ENCODE measurements at places on chromosomes 11 and 22. TPM values are rescaled to one million over a fixed set of nuclear protein-coding genes. Genes with fewer than 3 reads are reported as not detected.

DNA sequence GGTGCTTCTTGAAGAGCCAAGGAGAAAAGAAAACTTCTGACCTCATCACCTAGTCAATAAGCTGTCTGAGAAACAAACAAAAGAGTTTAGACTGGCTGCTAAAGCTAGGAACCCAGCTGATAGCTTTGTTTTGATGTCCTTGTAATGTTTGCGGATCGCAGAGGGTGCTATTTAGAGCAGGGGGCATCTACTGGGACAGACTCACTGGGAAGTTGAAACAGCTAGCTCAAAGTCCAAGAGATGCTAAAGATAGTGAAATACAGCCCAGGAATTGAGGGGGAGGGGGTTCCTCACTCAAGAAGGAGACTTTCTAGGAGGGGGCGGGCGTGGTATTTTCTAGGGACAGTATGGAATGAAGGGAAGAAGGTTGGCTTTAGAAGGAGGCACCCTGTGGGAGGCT is 18.9 kb downstream of the ZBTB16 start:
- no peaks in the 10 kb centered on the region for H3K36me3 ChIP-seq
- peak overlapping the region; percentile 74 for H3K27ac ChIP-seq

DNA sequence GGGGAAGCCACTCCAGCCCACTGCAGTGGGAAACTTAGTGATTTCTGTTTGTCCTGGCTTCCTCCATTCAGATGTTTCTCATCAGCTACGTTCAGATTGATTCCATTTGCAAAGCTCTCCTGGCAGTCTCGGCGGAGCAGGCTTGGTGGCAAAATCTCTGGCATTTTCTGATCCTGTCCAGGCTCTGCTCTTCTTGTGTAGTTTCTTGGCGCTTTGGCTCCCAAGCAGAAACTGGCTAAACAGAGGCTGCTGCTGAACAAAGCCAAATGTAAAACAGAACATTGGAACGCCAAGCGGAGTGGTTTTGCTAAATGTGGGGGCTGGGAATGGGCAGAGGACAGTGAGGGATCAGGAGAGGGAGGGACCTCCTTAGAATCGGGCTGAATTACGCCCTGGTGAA is 36.7 kb downstream of the ADAMTS8 start:
- H3K27ac ChIP-seq, result no peak overlapping the region
- H3K4me3 ChIP-seq, result no peak overlapping the region
- peaks cover 8% of the 10 kb centered on the region for H3K27me3 ChIP-seq
- H3K4me1 ChIP-seq, result peaks cover 7% of the 10 kb centered on the region
- H3K36me3 ChIP-seq, result no peaks in the 10 kb centered on the region

- H3K27ac ChIP-seq, result no peak overlapping the region
- no peaks in the 10 kb centered on the region for H3K36me3 ChIP-seq
- no peak overlapping the region for H3K4me3 ChIP-seq
- no peaks in the 10 kb centered on the region for H3K4me1 ChIP-seq
- no peak for DNase-seq
These were observed 7.5 kb downstream of the ROBO4 start for GRCh38 chr11:124890151-124890550.

GRCh38 chr22:32815059-32815458 is 13.6 kb downstream of the TIMP3 start:
- H3K27me3 ChIP-seq, result no peaks in the 10 kb centered on the region
- no peak overlapping the region for H3K4me3 ChIP-seq
- DNase-seq, result no peak
- H3K4me1 ChIP-seq, result no peaks in the 10 kb centered on the region
- H3K27ac ChIP-seq, result no peak overlapping the region

GRCh38 chr11:113554526-113554925 is 79.3 kb upstream of the DRD2 start:
- H3K27ac ChIP-seq, result no peak overlapping the region
- no peaks in the 10 kb centered on the region for H3K4me1 ChIP-seq
- no peak overlapping the region for H3K4me3 ChIP-seq
- no peaks in the 10 kb centered on the region for H3K27me3 ChIP-seq
- no peaks in the 10 kb centered on the region for H3K36me3 ChIP-seq

- no peak overlapping the region for H3K27ac ChIP-seq
- peaks cover 43% of the 10 kb centered on the region for H3K36me3 ChIP-seq
- no peaks in the 10 kb centered on the region for H3K27me3 ChIP-seq
- no peak overlapping the region for H3K4me3 ChIP-seq
- no peak for DNase-seq
These were observed 93.1 kb upstream of the HORMAD2 start for GRCh38 chr22:29987137-29987536.

GRCh38 chr11:43699870-43700269 is 19.3 kb downstream of the HSD17B12 start:
- no peak overlapping the region for H3K27ac ChIP-seq
- no peak overlapping the region for H3K4me3 ChIP-seq
- no peaks in the 10 kb centered on the region for H3K4me1 ChIP-seq
- H3K36me3 ChIP-seq, result no peaks in the 10 kb centered on the region

GRCh38 chr11:121394785-121395184 is 57.3 kb upstream of the SORL1 start:
- no peak overlapping the region for H3K27ac ChIP-seq
- no peak for DNase-seq
- no peak overlapping the region for H3K4me3 ChIP-seq
- no peaks in the 10 kb centered on the region for H3K36me3 ChIP-seq
- H3K27me3 ChIP-seq, result no peaks in the 10 kb centered on the region
- H3K4me1 ChIP-seq, result no peaks in the 10 kb centered on the region

DNA sequence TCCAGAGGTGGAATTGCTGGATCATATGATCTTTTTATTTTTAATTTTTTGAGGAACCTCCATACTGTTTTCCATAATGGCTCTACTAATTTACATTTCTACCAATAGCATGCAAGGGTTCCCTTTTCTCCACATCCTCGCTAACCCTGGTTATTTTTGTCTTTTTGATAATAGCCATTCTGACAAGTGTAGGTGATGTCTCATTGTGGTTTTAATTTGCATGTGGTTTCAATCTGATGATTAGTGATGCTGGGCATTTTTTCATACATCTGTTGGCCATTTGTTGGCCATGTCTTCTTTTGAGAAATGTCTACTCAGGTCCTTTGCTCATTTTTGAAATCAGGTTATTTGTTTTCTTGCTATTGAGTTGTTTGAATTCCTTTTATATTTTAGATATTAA is 15.4 kb upstream of the OR4D5 start:
- H3K27me3 ChIP-seq, result no peaks in the 10 kb centered on the region
- H3K4me3 ChIP-seq, result no peak overlapping the region
- H3K36me3 ChIP-seq, result no peaks in the 10 kb centered on the region
- DNase-seq, result no peak
- no peak overlapping the region for H3K27ac ChIP-seq

- DNase-seq, result no peak
- no peak overlapping the region for H3K4me3 ChIP-seq
- H3K27ac ChIP-seq, result no peak overlapping the region
- H3K27me3 ChIP-seq, result peaks cover 31% of the 10 kb centered on the region
These were observed 25.7 kb downstream of the ARHGEF17 start for GRCh38 chr11:73333640-73334383.

- H3K4me1 ChIP-seq, result no peaks in the 10 kb centered on the region
- H3K27me3 ChIP-seq, result no peaks in the 10 kb centered on the region
- H3K27ac ChIP-seq, result no peak overlapping the region
- H3K4me3 ChIP-seq, result no peak overlapping the region
- no peak for DNase-seq
- no peaks in the 10 kb centered on the region for H3K36me3 ChIP-seq
These were observed 26.6 kb downstream of the TUB start for GRCh38 chr11:8107642-8108041.

GRCh38 chr11:58286249-58286648 is 18.2 kb upstream of the OR10W1 start:
- H3K4me1 ChIP-seq, result no peaks in the 10 kb centered on the region
- no peak overlapping the region for H3K27ac ChIP-seq
- H3K4me3 ChIP-seq, result no peak overlapping the region
- H3K36me3 ChIP-seq, result no peaks in the 10 kb centered on the region
- peaks cover 13% of the 10 kb centered on the region for H3K27me3 ChIP-seq
- no peak for DNase-seq

- no peak overlapping the region for H3K27ac ChIP-seq
- no peaks in the 10 kb centered on the region for H3K4me1 ChIP-seq
- no peak for DNase-seq
These were observed 76.4 kb upstream of the SHISAL1 start for GRCh38 chr22:44389181-44389580.

DNA sequence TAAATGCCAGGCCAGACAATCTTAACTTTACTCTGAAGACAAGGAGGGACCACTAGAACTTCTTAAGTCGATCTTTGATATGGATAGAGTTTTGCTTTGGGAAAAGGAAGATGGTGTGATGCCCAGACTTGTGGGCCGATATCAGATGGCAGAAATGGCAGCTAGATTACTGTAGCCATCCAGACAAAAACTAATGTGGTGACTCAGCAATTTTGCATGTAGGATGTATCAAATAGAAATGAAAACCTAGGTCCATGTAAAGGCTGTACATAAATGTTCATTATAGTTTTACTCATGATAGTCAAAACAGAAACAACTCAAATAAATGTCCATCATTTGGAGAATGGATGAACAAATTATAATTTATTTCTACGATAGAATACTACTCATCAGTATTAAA is 121.5 kb downstream of the APIP start:
- DNase-seq, result no peak
- H3K36me3 ChIP-seq, result no peaks in the 10 kb centered on the region
- H3K4me3 ChIP-seq, result no peak overlapping the region
- H3K4me1 ChIP-seq, result no peaks in the 10 kb centered on the region

DNA sequence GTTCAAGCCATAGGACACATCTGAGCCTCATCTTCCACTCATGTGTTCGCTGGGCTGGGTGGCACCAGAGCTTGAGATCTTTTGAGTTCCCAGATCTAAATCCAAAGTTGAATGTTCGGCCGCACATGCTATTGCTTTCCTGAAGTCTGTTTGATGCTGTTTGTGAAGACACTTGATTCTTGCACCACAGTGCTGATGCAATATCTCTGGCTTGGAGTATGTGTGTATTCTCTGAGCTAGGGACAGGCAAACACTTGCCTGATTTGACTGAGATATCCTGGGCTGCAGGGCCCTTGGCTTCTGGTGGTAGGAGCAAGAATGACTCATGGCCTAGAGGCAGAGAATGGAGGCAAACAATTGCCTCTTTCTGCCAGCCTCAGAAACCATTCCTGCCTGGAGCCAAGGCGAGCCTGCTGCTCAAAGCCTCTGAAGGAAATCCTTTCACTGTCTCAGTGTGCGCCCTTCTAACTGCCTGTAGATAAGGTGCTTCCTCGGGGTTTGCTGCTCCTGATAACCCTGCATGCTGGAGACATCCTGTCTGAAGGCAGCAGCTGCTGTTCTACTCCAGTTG is 73.0 kb downstream of the CYB5R2 start:
- no peak overlapping the region for H3K27ac ChIP-seq
- DNase-seq, result no peak
- no peaks in the 10 kb centered on the region for H3K4me1 ChIP-seq
- H3K4me3 ChIP-seq, result no peak overlapping the region

- no peak for DNase-seq
- H3K4me3 ChIP-seq, result no peak overlapping the region
- no peaks in the 10 kb centered on the region for H3K27me3 ChIP-seq
- H3K27ac ChIP-seq, result no peak overlapping the region
- H3K4me1 ChIP-seq, result peaks cover 28% of the 10 kb centered on the region
- H3K36me3 ChIP-seq, result no peaks in the 10 kb centered on the region
These were observed 50.3 kb downstream of the GRAMD1B start for GRCh38 chr11:123480290-123480815.

DNA sequence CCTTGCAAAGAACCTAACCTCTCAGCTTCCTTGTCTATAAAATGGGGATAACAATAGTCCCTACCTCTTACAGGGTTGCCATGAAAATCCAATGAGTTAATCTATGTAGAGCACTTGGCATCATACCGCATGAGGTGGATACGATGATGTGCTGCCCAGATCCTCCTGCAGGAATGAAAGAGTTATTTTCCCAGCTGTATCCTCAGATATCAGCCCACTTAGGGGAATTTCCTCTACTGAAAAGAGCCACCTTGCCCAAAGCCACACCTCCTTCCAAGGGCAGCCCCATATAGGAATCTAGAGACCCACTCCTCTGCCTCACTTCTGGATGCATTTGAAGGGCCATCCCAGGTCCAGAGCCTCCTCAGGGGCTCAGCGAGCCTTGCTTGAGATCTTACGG is 128.4 kb downstream of the CCDC81 start:
- no peaks in the 10 kb centered on the region for H3K27me3 ChIP-seq
- no peak overlapping the region for H3K27ac ChIP-seq
- no peak overlapping the region for H3K4me3 ChIP-seq
- peaks cover 34% of the 10 kb centered on the region for H3K4me1 ChIP-seq
- DNase-seq, result no peak
- H3K36me3 ChIP-seq, result no peaks in the 10 kb centered on the region

- no peak overlapping the region for H3K4me3 ChIP-seq
- no peaks in the 10 kb centered on the region for H3K4me1 ChIP-seq
- no peak for DNase-seq
- H3K27ac ChIP-seq, result no peak overlapping the region
- H3K36me3 ChIP-seq, result no peaks in the 10 kb centered on the region
These were observed 32.8 kb downstream of the KCNC1 start for GRCh38 chr11:17767301-17767885.

DNA sequence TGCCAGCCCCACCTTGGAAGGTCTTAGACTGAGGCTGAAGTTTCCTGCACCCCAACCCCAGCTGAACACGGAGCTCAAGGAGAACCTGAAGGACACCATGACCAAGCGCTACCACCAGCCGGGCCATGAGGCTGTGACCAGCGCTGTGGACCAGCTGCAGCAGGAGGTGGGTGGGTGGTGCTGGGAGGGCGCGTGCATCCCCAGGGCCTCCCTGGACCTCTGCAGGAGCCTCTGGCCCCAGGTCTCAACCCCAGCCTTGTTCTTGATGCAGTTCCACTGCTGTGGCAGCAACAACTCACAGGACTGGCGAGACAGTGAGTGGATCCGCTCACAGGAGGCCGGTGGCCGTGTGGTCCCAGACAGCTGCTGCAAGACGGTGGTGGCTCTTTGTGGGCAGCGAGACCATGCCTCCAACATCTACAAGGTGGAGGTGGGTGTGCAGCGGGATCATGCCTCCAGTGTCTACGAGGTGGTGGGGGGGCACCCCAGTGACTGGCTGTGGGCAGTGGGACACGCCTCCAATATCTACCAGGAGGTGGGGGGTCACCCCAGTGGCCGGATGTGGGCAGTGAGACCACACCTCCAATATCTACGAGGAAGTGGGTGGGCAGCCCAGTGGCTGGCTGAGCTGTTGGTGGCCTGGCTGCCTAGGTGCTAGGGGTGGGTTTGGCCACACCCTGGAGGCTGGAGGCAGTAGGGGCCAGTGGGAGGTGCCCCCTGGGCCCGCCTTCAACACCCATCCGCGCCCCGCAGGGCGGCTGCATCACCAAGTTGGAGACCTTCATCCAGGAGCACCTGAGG is 4.6 kb downstream of the CD151 start:
- peaks cover 2% of the 10 kb centered on the region for H3K4me1 ChIP-seq
- H3K36me3 ChIP-seq, result peaks cover 26% of the 10 kb centered on the region
- no peak overlapping the region for H3K27ac ChIP-seq
- no peak overlapping the region for H3K4me3 ChIP-seq

The OR52N5 gene
- total RNA-seq, result not detected

The OR8D1 gene
- not detected for total RNA-seq

The HORMAD2 gene
- not detected for total RNA-seq

The DDIAS gene
- total RNA-seq, result 0.56 TPM

The KRTAP5-8 gene
- total RNA-seq, result not detected

The DRD2 gene
- not detected for total RNA-seq

The ENTHD1 gene
- 0.23 TPM for total RNA-seq

The GLYATL1 gene
- total RNA-seq, result not detected

The SCUBE2 gene
- total RNA-seq, result 1.3 TPM

The CHRNA10 gene
- 2.1 TPM for total RNA-seq

The RFPL2 gene
- total RNA-seq, result 0.60 TPM

The NPAS4 gene
- not detected for total RNA-seq

Data from T-cell (primary cell).